ENCODE measurements at places on chromosomes 5 and 9.

GRCh38 chr5:65037831-65038815 lies 269.4 kb downstream of the CWC27 start:
- DNase-seq: no peak

DNA sequence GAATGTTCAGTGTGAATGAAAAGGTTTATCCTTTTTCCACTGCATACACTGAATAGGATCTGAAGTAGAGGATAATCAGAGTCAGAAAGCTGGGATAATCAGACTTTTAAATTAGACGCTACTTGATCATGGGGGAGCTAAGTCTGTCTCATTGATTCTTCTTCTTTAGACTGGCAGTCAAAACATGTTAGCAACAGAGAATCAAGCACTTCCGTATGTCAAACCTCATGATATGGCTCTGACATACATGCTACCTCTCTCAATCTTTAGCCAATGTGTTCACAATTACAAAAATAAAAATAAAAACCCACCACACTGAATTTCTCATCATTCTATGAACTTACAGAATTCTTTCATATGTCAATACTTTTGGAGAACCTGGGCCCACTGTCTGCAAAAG lies 19.0 kb upstream of the OR13F1 start:
- DNase-seq: no peak

DNA sequence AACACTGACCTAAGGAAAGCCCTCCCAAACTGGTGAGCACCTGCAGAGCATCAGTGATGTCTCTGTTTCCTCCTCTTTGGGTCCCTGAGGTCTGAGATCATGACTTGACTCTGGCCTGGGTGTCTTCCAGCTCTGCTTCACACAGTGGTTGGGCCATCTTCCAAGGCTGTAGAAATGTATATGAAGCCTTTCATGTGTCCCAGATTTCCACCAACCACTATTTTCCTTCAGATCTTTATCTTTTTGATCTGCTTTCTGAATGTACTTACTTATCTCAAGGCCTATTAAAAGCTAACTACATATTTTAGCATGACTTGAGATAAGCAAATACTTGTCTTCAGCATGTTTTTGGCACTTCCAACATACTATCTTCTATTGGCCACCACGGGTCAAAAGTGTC lies 47.1 kb downstream of the PRELID2 start:
- no peak for DNase-seq

DNA sequence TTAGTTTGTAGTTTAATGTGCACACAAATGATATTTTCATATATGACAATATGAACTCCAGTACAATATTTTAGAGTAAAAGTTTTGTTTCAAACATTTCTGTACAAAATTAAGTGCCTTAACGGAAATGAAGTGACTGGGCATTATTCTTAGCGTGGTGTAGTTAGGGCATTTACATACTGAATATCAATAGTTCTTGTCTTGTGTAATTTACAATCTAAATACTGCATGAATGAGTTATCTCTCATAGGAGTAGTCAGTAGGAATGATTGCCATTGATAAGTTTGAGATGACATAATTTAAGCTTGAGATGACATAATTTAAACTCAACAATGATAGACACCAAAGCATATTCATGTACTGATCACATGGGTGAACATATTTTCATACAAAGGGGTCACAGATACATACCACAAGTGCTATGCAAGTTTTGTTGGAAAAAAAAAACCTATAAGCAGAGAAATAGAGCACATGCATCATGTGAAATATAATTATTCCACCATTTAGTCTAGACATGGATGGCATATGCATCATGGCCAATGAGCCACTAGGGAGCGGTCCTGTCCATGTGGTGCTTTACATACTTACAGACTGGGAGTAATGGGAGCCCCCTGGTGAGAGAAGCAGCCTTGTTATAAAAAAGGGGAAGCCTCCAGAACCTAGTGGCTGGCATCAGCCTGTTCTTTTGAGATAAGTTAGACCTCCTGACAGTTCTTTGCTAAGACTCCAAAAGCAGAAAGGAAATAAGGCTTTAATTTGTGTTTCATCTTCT lies 1523.9 kb downstream of the MAT2B start:
- DNase-seq: peak; percentile 90

DNA sequence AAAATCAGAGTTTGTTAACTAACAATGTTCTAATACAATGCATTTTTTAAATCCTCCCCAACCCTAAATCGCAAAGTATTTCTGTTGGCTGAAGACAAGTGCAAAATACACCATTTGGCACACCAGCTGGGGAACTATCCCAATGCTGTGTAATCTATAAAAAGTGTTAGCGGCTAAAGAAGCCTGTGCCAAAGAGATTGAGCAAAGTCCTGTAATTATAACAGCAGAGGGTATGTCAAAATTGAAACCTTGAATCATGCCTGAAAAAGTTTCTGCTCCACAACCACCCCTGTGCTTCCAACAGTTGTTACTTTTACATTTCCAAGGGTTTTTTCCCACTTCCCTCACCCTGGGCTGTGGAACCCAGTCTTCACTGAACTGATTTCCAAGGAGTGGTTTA lies 83.1 kb upstream of the PLPP6 start:
- no peak for DNase-seq

GRCh38 chr9:134240361-134240760 lies 76.0 kb upstream of the RNU6ATAC start:
- DNase-seq: no peak
